ENCODE measurements at places on chromosomes 13 and 19. TPM values are rescaled to one million over a fixed set of nuclear protein-coding genes. Genes with fewer than 3 reads are reported as not detected.

DNA sequence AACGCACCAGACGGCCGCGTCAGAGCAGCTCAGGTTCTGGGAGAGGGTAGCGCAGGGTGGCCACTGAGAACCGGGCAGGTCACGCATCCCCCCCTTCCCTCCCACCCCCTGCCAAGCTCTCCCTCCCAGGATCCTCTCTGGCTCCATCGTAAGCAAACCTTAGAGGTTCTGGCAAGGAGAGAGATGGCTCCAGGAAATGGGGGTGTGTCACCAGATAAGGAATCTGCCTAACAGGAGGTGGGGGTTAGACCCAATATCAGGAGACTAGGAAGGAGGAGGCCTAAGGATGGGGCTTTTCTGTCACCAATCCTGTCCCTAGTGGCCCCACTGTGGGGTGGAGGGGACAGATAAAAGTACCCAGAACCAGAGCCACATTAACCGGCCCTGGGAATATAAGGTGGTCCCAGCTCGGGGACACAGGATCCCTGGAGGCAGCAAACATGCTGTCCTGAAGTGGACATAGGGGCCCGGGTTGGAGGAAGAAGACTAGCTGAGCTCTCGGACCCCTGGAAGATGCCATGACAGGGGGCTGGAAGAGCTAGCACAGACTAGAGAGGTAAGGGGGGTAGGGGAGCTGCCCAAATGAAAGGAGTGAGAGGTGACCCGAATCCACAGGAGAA is 1.9 kb downstream of the PPP1R12C start:
- DNase-seq = no peak

- no peak for DNase-seq
Observed at GRCh38 chr19:15508035-15508710, at the start of gene CYP4F22. TSS of gene CYP4F22 (plus strand) at chr19:15508525. CDS start at chr19:15525337, 16,812 bp downstream.

DNA sequence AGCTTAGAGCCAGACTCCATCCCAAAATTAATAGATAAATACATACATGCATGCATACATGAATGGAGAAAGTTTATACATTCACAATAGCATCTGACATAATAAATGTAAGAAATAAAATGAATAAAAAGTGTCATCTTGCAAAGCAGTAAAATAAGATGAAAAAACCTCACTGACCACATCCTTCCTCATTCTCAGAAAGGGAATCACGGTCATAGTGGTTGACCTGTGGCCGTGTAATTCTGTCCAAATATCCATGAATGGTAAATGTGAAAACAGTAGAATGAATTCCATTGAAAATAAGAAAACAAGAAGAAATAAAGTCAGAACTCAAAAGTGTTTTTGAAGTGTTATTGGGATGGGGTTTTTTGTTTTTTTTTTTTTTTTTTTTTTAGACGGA is 9.8 kb upstream of the CDC42EP5 start:
- DNase-seq = no peak

CLEC11A gene
- 5.1 TPM for total RNA-seq

NTN5 gene
- not detected for total RNA-seq

All from cardiac septum (tissue), 1 donor.